HFFc6 (cell line): ENCODE measurements at places on chromosomes 4 and X.

GRCh38 chr4:4398430-4398829 is 11.5 kb downstream of the NSG1 start:
- no peak for DNase-seq

- peak; percentile 66 for DNase-seq
Measured at GRCh38 chr4:128812442-128813235, 3.1 kb downstream of the JADE1 start.

DNA sequence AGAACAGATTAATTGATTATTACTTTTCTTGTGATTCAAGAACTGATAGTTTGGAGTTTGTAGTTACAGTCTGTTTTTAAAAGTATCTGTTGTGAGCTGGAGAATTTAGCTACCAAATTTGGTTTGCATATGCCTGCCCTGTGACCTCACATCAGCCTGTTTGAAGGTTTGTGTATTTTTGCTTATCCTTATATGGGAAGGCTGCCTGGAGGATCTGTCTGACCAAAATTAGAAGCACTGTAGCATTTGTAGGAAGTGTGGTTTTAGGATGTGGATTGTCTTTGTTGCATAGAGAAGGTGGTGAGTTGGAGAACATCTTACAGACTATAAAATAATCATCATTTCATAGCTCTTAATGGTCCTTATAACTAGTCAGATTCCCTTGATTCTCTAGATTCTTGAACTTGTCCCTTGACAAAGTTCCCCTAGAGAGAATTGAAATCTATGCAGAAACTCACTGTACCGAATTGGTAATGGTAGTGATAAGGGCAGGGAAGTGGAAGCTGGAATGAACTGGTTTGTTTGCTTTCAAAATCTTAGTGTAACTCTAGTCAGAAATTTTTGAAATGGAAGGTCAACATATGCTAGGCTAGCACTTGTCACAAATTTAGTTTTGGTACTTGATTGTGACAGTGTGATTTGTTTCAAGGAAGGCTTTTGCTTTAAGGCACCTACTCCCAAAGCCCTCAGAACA is 57.3 kb downstream of the SH3BGRL start:
- DNase-seq, result peak; percentile 4

GRCh38 chrX:78886550-78886949 is 58.6 kb upstream of the P2RY10 start:
- peak; percentile 1 for DNase-seq

DNA sequence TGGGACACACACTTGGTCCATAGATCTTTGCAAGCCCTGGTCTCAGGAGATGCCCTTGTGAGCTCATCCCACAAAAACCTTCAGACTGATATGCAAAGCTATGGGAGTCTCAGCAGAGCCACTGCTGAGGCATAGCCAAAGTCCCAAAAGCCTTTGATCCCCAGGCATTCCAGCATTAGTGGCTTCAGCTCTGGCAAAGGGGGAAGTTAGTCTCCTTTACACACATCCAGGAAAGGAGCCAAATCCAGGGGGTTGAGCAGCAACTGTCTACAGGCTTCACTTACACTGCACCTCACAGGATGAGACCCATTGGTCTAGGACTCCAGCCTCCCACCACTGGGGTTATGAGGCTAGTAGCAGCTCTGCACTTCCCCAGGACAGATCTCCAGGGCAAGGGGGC is 14.0 kb downstream of the PF4 start:
- no peak for DNase-seq

DNA sequence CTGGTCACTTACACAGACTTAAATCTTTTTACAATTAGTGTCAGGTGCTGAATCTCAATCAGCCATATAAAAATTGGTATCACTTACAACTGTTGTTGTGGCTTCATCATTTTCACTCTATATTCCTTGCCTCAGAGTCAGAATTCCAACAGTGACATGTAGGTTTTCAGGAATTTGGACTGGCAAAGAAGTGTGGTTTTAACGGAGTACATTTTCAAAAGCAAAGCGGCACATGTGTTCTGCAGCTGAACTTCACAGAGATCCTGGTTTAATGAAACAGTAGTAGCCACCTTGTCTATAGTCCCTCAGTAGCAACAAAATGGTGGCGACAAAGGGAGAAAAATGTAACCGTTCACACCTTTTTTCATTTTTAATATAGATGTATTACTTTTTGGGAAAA is 486.6 kb downstream of the FAT4 start:
- no peak for DNase-seq

- DNase-seq, result no peak
Measured at GRCh38 chr4:27018076-27018475, 157.4 kb downstream of the STIM2 start.

GRCh38 chr4:188781655-188782054 is 642.4 kb downstream of the TRIML1 start:
- no peak for DNase-seq

GRCh38 chrX:69036674-69037573 is 128.3 kb downstream of the PJA1 start:
- no peak for DNase-seq

DNA sequence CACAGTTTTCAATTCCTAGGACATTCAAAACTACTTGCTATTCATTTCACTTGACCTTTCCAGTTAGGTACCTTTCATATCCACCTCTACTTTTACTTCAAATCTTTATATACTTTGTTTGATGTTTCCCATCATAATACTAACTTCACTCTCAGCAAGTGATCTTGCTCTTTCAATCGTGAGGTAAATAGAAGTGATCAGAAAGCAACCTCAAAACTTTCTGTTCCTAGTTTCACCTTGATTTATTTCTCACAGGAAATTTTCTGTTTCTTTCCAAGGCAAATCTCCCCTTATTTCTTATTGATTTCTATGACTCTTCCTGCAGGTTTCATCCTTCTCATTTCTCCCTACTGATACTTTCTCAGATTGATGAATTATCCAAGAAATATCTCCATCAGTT is 623.5 kb downstream of the FSTL5 start:
- no peak for DNase-seq

DNA sequence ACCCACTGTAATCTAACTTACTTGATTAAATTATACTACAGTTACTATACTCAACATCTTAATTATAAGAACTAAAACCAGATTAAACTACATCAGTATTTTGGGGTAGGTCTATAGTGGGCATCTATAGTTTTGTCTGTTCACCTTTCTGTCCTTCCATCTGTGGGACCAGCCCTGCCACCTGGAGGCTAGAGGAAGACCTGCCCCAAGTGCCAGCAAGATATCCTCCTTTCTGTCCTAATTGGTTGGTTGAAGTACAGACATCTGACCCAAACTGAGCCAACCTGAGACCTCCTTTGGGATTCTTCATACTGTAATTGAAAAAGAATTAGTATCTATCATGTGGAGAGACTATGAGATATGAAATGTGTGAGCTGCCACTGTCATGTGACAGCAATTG is 172.2 kb upstream of the TLL1 start:
- no peak for DNase-seq

DNA sequence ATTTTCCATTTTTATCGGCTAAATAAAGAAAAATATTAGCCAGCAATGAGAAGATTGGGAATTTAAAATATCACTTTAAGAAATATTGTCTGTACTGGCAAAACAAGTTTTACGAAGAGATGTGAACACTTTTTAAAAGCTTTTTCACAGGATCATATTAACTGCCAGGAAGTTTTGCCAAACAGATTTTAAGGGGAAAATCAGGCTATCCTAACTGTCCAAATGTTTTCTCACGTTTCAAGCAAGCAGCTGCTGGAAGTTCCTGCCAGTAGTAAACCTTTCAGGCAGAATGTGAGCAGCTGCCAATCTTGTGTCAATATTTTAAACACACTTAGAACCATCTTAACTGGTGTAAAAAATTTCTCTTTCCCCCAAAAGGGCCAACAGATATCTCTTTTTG is 101.1 kb downstream of the ADGRL3 start:
- no peak for DNase-seq

GRCh38 chrX:24347881-24348280 is 12.6 kb upstream of the SUPT20HL1 start:
- no peak for DNase-seq

- peak; percentile 83 for DNase-seq
Measured at GRCh38 chrX:1249101-1249887, 19.3 kb upstream of the CSF2RA start.

- no peak for DNase-seq
Measured at GRCh38 chr4:128384765-128385598, 97.4 kb upstream of the PGRMC2 start.

DNA sequence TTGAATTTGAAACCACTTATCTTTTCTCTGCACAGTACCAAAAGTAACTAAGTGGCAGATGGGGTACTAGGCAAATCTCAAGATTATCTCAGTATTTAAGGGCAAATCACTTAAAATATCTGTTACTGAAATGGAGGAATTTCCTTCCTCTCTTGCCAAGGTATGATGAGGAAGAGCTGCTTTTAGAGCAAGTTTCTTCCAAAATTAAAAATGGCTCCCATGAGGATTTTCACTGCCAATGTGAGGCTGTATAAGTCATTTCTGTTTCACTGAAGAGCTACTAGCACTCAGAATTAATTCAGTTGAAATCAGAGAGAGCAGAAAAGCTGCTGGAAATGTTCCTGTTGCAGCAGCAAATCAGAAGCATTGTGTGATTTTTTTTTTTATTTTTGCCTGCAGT is 43.4 kb downstream of the GABRB1 start:
- no peak for DNase-seq

DNA sequence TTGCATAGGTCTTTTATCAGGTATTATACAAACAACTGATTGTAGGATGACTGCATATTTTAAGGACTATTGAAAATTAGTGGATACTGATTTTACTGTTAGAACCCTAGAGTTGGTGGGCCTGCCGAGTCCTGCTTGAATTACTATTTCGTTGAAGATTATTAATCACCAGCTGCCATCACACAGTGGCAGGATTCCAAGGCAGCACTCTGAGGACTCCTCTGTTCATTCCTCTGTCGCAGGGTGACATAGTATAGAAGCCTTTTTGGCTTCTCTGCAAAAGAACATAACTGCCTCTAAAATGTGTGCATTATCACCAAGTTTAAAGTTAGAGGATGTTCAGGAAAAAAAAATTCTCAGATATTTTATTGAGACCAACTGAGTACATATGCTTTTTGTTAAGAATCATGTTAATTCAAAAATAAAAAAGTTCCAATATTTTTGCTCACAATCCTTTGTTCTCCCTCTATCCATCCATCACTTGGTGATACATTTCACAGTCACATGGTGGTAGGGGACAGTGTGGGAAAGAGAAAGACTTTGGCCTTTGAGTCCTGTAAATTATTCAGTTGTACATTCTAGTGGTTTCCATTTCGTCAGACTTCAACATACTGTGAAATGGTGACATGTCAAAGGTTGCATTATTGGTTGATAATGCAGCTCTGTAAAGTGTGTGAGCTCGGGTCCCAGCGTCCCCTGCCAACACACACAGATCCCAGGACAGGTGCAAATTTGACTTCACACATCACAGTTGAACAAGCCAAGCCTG is 332.5 kb downstream of the GRID2 start:
- no peak for DNase-seq

DNA sequence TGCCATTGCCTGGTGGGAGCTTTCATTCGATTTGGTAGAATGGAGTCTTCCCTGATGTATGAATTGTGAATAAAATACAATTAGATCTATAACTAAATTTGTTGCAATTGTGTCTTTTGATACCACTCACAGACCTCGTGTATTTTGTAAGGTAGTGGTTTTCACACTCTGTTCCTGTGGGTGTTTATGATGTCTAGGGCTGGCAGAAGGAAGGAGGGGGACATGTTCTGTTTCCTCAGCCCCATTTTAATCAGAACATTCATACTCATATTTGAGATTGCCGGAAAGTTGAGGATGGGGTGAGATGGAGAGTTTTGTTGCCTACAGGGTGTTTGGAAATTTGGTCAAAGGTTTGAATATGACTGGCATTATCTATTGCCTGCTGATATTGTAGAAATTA is 42.9 kb downstream of the PTTG2 start:
- DNase-seq, result no peak

DNA sequence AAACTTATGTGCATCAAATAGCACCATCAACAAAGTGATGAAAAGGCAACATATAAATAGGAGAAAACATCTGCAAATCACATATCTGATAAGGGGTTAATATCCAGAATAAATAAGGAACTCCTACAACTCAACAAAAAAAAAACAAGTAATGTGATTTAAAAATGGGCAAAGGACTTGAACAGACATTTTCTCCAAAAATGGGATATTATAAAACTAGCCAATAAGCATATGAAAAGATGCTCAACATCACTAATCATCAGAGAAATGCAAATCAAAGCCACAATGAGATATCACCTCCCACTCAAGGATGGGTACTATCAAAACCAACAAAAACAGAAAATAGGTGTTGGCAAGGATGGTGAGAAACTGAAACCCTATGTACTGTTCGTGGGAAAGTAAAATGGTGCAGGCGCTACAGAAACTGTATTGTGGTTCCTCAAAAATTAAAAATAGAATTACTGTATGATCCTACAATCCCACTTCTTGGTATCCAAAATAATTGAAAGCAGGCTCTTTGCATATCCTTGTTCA is 2.4 kb downstream of the DNAJB14 start:
- no peak for DNase-seq

GRCh38 chrX:151019856-151020255 is 36.7 kb downstream of the HMGB3 start:
- DNase-seq, result peak; percentile 57

DNA sequence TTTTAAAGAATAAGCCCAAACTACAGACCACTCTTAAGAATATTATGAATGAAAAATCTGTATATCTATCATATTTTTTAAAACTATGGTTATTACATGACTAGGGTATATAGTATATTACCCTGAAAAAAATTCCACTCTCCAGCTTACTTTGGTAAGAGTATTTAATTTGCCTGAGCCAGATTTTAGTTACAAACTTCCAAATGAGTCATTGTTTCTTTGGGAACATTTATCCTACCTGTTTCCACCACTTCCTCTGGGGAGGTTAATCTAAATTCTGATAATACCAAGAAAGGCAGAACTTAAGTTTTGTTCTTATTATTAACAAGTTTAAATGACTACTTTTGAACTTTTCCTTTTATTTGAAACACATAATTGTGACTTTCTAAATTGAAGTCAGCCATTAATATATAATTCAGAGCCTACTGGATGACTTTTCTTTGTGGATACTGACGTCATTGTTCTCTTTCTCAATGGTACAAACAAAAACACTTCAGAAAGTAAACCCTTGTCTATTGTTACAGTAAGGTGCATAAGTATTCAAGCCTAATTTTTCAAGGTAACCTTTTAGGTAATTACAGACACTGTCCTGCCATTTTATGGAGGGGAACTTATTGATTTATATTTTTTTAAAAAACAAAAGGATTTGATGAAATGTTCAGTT is 135.6 kb upstream of the TLL1 start:
- DNase-seq, result no peak

GRCh38 chr4:15717086-15717485 is 14.2 kb downstream of the BST1 start:
- peak; percentile 62 for DNase-seq
